ENCODE measurements at places on chromosomes 12 and 14.

DNA sequence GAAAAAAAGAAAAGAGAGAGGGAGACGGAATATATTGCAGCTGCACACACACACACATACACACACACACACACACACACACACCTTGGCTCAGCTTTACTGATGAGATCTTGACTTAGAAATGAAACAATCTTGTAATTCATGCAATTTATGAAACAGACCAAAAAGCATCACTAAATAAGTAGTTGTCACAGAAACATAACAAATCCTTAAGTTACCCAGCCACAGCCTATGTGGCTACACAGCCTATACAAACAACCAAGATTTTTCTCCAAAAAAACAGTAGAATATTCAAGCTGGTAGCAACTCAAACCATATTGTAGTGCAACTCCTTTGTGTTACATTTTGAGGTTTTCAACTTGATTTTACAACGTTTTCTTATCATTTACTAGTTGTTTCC is 37.9 kb upstream of the GNG2 start:
- DNase-seq = no peak

DNA sequence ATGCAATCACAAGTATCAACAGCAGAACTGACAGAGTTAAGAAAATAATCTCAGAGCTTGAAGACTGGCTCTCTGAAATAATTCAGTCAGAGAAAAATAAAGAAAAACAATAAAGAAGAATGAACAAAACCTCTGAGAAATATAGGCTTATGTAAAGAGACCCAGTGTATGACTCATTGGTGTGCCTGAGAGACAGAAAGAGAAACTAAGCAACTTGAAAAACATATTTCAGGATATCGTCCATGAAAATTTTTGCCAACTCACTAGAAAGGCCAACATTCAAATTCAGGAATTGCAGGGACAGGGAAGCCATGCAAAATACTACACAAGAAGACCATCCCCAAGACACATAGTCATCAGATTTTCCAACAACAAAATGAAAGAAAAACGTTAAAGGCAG is 56.2 kb downstream of the APOBEC1 start:
- no peak for DNase-seq

GRCh38 chr14:79404874-79405511 is 806.3 kb downstream of the DIO2 start:
- DNase-seq = no peak

DNA sequence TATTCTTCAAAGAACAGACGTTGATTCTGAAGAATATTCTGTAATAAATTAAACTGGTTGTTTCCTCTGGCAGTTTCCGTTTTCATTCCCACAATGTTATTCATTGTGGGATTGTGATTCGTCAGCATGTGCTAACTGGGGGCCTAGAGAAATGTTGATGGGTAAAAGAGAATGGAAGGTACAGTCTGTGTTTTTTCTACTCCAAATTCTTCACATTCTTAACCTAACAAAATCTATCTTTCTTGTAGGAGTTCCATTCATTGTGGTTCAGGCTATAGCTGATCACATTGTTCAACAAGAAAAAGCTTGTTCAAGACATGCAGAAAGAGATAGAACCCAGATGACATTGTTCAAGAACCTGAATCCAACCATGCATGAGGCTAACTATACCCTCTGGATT is 5.9 kb downstream of the CD163 start:
- no peak for DNase-seq

- DNase-seq = no peak
These were observed 12.5 kb downstream of the TAMALIN start for GRCh38 chr12:52019113-52019770.

DNA sequence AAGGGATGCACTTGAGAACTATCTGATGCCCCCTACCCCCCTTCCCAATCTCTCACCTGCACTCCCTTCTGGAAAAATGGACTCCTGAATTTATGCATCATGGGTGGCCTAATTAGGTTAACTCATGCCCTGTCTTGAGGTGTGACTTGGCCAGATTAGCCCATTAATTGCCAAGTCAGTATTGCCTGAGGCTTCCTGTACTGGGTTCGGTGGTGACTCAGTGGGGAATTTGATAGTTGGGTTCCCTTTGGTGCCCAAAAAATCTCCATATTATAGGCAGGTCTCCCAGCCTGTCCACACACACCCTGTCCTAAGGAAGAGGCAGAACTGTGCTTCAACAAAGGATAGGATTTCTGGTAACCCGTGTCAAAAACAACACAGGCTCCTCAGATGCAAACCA is 146.1 kb downstream of the CHST11 start:
- DNase-seq = no peak

DNA sequence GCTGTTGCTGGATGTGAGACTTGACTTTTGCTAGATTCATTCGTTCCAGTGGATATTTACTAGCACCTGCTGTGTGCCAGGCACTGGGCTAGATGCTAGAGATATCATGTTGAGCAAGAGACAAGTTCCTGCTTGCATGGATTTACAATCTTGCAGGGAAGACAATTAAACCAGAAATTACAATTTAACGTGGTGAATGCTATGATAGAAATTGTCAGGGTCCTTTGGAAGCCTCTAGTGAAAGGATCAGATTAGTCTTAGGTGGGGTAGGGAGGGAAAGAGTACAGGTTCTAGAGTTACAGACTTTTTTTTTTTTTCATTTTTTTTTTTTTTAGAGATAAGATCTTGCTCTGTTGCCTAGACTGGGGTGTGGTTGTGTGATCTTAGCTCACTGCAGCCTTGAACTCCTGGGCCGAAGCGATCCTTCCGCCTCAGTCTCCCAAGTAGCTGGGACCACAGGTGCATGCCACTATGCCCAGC is 36.7 kb downstream of the SPATS2 start:
- DNase-seq = no peak

GRCh38 chr12:27213304-27213703 is 30.8 kb upstream of the STK38L start:
- no peak for DNase-seq

DNA sequence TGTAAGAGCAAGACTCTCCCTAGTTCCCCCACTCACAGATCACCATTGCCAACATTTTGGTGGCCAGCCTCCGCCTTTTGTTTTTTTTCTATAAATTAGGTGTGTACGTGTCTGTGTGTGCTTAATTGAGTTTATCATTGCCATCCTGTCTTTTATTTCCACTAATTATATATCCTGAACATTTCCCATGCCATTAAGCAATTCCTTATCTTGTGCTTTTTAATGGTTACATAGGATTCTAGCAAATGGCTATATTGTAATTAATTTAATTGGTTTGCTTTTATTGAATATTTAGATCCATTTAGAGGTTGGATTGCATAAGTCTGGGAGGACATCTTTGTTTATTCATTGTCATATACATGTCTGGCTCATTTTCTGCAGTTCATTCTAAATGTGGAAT is 107.3 kb upstream of the RTL1 start:
- no peak for DNase-seq

DNA sequence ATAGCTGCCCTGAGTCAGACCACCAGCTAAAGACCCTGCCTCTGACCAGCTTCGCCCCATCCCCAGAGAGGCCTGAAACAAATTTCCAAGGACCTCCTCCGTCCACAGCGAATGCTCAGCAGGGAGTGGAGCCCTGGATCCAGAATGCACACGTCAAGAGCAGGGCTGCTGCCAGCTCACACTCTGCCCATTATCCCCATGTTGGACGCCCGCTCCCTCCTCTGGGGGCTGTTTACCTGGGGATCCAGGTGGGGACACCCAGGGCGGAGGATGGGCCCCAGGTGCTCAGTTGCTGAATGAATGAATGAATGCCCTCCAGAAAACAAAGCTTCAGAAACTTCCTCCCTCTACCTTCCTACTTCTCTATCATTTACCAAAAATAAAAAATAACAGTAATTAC is 18.1 kb downstream of the BCL11B start:
- DNase-seq = no peak

- DNase-seq = no peak
These were observed 114.1 kb upstream of the E2F7 start for GRCh38 chr12:77179515-77179914.

- DNase-seq = no peak
These were observed 56.3 kb downstream of the TMEM121 start for GRCh38 chr14:105582639-105583038.

DNA sequence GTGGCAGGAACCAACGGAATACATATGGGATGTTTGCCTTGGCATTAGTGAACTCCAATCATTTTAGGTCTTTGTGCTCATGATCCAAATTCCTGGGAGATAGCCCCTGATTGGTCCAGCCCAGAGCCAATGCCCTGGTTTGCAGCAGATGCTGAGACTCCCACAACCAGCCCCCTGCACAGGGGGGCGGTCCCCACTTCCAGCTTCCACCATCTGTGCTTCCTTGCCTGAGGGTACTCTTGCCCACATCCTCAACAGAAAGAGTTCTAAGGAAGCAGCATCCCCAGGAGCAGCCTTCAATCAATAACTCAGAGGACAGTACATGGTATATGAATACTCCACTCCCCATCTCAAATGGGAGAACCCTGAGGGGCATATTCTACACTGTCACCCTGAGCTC is 39.7 kb upstream of the FICD start:
- no peak for DNase-seq

DNA sequence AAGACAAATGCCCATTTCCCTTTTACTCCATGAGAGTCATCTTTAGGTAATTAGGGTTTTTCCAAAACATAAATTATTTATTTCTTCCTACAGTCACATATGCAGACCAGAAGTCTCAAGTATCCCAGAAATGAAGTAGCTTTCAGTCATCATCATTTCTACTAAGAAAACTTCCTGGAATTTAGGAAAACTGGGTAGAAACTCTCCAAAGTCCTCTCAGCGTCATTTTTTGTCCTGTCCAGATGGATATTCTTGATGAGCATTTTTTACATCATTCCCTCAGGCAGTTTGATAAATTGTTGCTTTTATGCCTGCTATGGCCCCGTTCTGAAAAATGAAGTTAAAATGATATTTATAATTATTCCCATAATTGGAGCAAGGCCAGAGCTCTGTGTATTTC is 93.9 kb upstream of the DCN start:
- DNase-seq = no peak

- no peak for DNase-seq
These were observed 18.2 kb downstream of the RTN1 start for GRCh38 chr14:59852350-59852749.

DNA sequence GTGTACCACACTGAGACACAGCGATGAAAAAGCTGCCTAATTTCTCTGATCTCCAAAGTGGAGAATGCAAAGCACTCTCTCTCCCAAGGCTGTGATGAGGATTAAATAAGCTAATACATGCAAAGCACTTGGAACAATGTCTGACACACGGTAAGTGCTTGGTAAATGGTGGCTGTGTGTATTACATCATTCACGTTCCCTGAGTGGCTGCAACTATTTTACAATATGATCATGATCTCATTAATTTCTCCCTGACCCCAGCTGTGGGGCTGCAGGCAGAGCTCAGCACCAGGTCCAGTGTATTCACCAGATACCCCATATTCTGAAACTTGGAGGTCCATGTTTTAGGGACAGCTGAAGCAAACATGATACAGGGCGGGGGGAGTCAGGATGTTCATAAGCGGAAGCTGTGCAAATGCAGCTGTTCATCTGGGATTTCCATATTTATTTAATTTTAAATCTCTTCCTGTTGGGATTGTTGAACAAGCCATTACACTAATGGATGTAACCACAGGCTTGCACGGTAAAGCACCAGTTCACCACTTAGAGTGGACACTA is 106.4 kb downstream of the CCDC60 start:
- no peak for DNase-seq

DNA sequence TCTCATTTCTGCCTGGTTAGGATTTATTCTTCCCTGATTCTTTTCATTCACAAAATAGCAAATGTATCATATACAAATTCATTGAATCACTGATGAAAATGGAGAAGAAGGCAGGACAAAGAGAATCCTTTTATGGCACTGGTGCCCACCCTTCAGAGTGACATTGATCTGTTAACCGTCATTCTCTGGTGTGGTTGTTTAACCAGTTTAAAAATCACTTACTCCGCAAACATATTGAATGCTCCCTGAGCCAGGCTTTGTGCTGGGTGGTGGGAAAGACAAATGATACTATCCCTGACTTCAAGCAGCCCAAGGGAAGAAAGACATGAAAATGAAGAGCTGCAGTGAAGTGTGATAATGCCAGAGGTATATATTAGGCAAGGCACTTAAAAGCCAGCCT is 187.5 kb upstream of the SLC38A2 start:
- DNase-seq = no peak

DNA sequence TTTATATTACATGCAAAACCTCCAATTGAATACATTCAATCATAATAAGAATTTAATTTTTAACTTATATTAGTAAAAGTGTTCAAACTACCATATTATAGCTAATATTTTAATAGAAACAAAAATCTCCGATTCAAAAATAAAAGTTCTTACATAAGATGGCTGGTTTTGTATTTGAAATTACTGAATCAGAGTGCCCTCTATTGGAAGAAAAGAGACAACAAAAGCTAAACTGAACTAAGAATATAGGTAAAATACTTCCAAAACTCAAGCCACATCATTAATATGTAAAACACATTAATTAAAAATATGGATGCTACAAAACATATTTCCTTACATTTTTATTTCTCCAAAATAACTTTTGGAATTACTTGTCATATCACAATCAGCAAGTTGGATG is 120.3 kb downstream of the GARIN6 start:
- DNase-seq = no peak

- no peak for DNase-seq
These were observed 6.0 kb upstream of the UBC start for GRCh38 chr12:124920353-124920935.

DNA sequence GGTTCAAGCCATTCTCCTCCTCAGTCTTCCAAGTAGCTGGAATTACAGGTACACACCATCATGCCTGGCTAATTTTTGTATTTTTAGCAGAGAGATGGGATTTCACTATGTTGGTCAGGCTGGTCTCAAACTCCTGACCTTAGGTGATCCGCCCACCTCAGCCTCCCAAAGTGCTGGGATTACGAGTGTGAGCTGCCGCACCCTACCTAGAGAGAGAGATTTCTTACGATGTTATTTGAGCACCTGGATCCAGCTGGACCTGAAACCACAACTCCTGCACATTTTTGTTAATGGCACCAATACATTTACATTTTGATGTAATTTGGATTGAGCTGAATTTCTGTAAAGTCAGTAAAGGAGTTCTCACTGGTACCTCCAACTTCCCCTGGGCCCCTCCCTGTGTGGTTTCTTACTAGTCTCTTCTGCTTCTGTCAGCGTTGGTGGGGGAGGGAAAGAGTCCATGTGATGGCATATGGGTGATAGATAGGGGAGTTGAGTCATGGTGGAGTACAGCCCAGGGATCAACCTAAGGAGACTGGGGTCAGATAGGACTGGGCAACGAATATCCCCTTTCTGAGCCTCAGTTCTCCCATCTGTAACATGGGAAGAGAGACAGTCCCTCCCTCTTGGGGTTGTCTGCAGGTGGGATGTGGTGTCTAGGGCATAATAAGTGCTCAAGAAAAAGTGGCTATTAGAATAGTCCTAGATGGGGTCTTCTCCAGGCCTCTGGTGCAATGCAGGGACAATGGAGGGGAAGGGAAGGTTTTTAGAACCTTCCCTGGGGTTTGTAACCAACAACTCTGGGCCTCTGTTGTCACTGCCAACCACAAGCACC is 83.3 kb upstream of the MED13L start:
- DNase-seq = no peak

- no peak for DNase-seq
These were observed 93.9 kb downstream of the DACT1 start for GRCh38 chr14:58731465-58732293.
